ENCODE measurements at places on chromosomes 6 and 20.

- no peak for DNase-seq
Observed at GRCh38 chr6:47299965-47300364, 9.7 kb downstream of the TNFRSF21 start.

- DNase-seq, result no peak
Observed at GRCh38 chr6:146087386-146087785, 58.5 kb downstream of the GRM1 start.

DNA sequence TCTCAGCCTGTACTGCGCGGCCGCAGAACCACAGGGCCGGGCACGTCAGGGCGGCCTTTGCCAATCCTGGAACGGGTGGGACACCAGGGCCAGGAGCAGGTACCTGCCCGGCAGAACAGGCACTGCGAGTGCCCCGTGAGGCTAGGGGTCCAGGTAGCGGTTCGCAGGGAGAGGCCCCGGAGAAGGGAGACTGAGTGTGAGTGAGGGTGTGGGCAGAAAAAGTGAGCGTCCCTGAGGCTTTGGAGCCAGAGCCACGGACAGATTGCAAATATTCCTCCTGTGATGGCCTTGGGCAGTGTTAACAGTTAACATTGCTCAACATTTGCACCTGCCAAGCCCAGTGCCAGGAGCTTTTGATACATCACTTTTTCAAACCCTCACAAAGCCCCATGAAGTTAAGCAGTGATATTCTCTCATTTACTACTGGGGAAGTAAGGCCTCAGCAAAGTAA lies 491 bp downstream of the GNMT start:
- no peak for DNase-seq

DNA sequence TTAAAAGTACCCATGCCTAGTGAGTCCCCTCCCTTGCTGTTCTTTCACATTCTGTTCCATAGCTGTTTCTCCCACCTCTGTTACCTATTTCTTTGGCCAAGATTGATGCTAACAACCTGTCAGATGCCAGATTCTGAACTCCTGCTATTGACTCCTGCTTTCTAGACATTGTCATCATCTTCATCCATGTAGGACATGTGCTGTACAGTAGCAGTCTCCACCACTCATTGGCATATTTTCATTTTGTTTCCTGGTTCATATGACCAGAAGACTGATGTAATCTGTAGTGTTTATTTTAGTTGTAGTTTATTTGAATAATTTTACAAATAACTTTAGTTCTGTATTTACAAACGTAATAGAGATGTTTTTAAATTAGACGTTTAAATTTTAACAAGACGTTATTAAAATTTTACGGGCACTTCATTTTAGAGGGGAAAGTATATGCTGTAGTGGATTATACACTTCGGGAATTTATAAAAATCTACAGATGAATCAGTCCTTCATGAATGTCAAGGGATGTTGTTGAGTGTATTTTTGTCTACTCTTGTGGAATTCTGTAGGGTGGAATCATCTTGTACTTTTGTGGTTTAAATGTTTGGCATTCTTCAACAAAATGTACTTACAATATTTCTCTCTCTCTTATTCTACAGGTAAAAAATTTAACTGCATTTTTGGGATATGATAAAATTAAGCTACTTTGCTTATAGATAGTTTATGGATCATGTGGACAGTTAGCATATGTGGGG lies 34.1 kb downstream of the TRMT11 start:
- no peak for DNase-seq

GRCh38 chr20:52454660-52455059 lies 263.1 kb upstream of the ZFP64 start:
- peak; percentile 86 for DNase-seq

GRCh38 chr6:89956182-89956581 lies 61.9 kb downstream of the GJA10 start:
- DNase-seq, result no peak

DNA sequence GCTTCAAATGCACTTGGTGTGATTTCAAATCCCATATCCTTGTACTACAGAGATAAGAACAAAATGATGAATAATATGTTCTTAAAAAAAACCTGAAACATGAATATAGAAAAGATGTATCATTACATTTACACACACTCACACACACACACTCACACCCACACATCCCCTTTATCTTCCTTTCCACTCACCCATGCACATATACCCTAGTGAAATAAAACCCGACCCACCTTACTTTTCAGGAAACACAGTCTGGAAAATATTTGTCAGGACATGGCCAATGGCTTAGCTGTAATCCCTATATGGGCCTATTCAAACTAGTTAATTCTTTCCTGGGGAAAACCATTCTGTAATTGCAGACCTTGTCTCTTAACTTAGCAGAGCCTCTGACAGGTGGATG lies 60.8 kb upstream of the EDN1 start:
- no peak for DNase-seq

DNA sequence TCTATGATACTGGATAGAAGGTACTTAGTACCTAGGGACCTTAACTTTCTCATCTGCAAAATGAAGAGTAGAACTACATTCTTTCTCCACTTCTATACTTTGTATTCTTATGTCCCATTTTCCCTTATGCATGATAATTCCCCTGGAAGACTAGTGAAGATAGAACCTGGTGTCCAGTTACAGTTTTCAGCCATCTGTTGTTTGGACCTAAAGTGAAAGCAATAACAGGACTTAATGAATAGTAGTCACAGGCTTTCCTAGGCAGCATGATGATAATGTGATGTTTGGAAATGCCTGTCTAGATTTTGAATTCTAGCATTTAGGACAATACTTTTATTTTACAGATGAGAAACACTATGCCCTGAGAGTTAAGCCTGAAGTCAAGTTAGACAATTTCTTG lies 153.8 kb downstream of the RIMS1 start:
- DNase-seq, result no peak

GRCh38 chr20:56809668-56810067 lies 180.6 kb downstream of the TFAP2C start:
- no peak for DNase-seq

GRCh38 chr20:61369731-61370520 lies 117.9 kb downstream of the CDH4 start:
- no peak for DNase-seq

GRCh38 chr20:14189794-14190402 lies 147.5 kb downstream of the FLRT3 start:
- DNase-seq, result peak; percentile 41

- peak; percentile 63 for DNase-seq
Observed at GRCh38 chr20:45052698-45053429, 48.1 kb downstream of the KCNS1 start.

DNA sequence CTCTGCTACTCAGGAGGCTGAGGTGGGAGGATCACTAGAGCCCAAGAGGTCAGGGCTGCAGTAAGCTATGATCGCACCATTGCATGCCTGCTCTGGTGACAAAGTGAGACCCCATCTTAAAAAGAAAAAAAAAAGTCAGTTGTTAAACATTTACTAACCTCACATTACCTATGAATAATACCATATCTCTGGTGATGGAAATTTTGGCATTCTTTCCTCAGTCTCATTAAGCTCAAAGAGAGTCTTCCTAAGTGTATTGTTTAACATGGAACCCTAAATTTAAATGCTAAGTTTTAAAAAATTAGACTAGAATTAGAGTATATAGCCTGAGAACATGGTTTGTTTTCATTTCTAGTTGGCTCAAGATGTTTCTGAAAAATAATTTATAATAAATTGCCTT lies 11.3 kb upstream of the BFSP1 start:
- no peak for DNase-seq

- DNase-seq, result no peak
Observed at GRCh38 chr20:37277253-37277593, 12.2 kb upstream of the MANBAL start.

- no peak for DNase-seq
Observed at GRCh38 chr6:137862419-137863090, 4.5 kb upstream of the TNFAIP3 start.

- DNase-seq, result no peak
Observed at GRCh38 chr20:51142448-51142847, 119.5 kb upstream of the KCNG1 start.

DNA sequence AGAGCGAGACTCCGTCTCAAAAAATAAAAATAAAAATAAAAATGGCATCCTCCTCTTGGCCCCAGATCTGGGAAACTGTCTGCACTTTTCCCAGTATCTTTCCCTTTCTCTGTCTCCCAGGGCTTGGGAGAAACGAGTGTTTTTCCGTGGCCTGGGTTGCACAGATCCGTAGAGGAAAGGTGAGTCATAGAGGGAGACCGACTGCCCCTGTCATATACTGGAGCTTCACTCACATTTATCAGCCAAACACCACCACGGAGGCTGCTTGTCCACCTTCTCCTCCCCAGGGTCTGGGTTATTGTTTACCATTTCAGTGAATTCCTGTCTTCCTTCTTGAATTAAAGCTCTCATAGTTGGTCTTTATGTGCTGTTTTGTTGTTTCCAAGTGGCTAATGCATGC lies 31.9 kb upstream of the EIF2S2 start:
- no peak for DNase-seq

- DNase-seq, result no peak
Observed at GRCh38 chr6:43707269-43707668, 19.7 kb upstream of the MRPS18A start.

GRCh38 chr6:119201480-119201879 lies 123.0 kb upstream of the FAM184A start:
- DNase-seq, result no peak

- no peak for DNase-seq
Observed at GRCh38 chr20:35491823-35492222, 36.4 kb downstream of the CEP250 start.

- DNase-seq, result no peak
Observed at GRCh38 chr6:84767526-84768201, 3.3 kb upstream of the TBX18 start.

GRCh38 chr20:62748311-62748710 lies 39.7 kb downstream of the NTSR1 start:
- DNase-seq, result no peak

- no peak for DNase-seq
Observed at GRCh38 chr6:39166912-39167290, 51.9 kb upstream of the SAYSD1 start.

- DNase-seq, result no peak
Observed at GRCh38 chr6:38195113-38195635, 375.6 kb downstream of the ZFAND3 start.

GRCh38 chr6:149936743-149937142 lies 5.1 kb upstream of the ULBP2 start:
- DNase-seq, result no peak

DNA sequence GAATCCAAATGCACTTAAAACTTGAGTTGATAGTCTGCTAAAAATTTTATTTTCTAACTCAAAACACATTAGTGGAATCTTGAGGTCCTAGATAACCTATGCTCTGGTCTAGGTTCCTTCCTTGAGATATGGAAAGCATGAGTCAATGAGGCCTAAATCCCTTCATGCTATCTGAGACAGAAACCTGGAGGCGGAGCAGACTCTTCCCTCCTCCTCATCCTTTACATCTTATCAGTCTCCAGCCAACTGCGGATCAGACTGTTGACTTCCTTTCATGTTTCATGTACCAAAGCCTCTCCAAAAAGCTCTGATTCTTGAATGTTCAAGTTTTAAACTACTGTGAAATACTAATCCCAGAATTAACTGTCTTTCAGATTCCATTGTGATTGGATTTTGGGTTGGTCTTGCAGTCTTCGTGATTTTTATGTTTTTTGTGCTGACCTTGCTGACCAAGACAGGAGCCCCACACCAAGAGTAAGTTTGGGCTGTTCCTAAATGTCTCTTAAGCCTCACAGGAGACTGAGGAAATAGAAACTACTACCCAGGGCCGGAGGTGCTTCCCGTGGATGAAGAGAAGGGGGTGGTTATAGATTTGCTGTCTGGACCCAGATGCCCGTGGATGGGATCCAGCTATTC lies 29.1 kb downstream of the MRAP2 start:
- DNase-seq, result no peak

DNA sequence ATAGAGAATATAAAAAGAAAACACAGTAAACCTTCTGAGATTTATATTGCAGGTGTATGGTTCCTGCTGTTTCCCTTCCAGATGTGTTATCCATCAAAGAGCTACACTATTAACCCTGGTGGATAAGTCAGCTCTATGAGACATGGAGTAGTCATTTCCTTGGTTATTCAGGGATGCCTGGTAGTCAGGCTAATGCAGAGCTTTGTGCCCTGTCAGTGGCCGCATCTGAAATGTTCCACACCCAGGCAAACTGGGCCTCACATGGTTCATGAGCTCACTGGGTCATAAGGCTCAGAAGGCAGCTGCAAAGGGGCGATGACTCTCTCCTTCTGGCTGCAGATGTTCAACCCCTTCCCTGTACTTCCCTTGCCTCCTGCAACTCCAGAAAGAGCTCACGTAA lies 473.6 kb downstream of the EPHA7 start:
- no peak for DNase-seq

DNA sequence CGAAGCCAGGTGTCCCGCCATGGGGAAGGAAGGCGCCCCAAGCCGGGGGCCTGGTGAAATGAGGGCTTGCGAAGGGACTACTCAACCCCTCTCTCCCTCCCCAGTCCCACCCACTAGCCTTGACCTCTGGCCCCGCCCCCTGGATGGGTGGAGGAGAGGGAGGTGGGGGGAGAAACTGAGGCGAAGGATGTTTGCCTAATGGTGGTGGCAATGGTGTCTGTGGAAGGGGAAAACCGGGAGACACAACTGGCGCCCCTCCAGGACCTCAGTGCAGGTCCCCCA lies at the start of gene POU5F1:
TSS of gene POU5F1 (minus strand) at position 83 of the 282 bp plus-strand sequence. CDS start at position 21, 62 bp downstream.
- no peak for DNase-seq

DNA sequence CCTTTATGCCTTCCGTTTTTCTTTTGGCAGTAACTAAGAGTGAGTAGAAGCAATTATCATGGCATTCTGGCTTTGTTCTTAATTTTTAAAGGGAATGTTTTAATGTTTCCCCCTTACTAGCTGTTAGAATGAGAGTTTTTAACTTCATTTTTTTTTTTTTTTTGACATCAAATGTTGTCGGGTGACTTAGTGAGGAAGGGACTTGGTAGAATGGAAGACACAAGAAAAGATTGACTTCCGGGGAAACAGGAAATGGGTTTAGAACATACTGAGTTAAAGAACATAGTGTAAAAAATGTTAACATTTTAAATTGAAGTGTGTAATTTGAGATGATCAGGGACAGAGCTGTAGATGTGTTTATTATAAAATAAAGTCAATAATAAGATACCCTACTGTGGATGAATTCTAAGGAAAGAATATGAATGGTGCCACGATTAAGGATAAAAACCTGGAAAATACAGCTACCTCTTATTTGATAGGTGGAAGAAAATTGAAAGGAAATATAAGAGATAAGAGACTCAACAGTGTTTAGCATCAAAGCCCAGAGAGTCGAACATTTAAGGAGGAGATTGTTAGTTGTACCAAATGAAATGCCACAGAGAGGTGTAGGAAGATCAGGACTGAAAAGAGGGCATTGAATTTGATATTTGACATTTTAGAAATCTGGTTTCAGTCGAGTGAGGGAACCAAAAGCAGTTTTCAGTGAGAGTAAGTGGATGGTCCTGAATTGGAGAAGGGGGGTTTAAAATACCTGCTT lies 9.4 kb downstream of the HSF2 start:
- DNase-seq, result no peak

DNA sequence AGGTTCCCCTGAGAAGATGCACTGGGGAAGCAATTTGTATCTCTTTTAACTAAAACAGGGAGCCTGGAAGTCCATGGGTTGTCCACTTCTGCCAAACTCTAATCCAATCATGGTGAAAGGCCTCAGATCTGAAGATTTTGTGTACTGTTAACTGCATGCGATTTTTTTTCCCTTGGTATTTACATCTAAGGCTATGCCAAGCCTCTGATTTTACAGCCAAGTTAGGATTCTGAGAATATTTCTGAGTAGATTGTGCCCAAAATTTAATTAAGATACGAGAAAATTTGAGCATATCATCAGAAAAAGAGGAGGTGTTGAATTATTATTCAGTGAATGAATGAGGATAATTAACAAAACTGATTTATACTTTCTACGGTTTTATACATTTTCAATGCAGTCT lies 34.0 kb downstream of the BTBD3 start:
- no peak for DNase-seq

GRCh38 chr6:6654599-6655575 lies 66.4 kb downstream of the LY86 start:
- peak; percentile 3 for DNase-seq

GRCh38 chr20:4459081-4459480 lies 262.6 kb upstream of the PRND start:
- no peak for DNase-seq
